Cardiac fibroblast (primary cell): ENCODE measurements at places on chromosomes 3 and 15.

DNA sequence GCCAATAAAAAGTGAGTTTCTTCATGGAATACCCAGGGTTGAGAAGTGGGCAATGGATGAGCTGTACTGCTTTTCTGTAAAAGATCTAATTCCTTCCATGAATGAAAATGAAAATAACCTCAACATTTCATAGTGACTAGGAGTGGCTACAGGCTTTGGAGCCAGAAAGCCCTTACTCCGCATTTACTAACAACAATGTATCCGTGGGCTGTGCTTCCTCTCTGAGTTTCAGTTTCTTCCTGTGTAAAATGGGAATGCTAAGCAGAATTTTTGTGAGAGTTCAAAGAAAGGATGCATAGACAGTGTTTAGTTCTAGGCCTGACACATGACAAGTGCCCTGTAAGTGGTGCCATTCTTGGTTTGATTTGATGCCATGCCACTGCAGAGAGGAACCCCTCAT lies 47.5 kb upstream of the TM4SF1 start:
- no peak for DNase-seq

GRCh38 chr3:147640781-147641180 lies 231.6 kb downstream of the ZIC1 start:
- no peak for DNase-seq

DNA sequence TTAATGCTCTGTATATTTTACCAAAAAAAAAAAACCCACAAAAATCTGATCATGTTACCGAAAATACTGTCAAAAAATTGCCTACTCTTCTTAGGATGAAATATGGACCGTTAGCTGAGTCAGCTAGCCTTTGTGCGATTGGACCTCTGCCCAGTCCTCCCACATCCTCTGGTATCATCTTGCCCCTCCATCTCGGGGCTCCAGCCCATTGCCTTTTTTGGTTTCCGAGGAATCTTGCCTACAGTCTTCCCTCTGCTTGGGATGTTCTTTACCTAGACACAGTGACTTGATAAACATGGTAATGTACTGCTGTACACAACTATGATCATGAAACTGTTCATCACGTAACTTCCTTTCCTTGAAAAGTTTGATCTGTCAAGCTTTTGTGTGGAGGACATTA lies 371.4 kb downstream of the SV2B start:
- DNase-seq = no peak

DNA sequence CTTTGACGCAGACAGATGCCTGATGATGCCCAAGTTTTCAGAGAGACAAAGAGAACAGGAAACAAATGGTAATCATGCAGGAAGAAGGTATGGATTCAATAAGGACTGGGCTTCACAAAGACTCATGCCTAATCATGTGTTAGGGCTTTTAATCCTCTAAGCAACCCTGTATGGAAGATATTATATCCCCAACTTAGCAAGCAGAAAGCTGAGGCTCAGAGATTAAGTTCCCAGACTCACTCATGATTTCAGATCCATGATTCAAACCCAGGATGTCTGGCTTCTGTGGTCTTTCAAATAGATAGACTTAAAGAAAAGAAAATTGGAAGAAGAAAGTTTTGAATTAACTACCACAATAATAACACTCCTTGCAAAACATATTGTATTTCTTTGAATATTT lies 4.1 kb upstream of the CLASP2 start:
- peak; percentile 46 for DNase-seq

DNA sequence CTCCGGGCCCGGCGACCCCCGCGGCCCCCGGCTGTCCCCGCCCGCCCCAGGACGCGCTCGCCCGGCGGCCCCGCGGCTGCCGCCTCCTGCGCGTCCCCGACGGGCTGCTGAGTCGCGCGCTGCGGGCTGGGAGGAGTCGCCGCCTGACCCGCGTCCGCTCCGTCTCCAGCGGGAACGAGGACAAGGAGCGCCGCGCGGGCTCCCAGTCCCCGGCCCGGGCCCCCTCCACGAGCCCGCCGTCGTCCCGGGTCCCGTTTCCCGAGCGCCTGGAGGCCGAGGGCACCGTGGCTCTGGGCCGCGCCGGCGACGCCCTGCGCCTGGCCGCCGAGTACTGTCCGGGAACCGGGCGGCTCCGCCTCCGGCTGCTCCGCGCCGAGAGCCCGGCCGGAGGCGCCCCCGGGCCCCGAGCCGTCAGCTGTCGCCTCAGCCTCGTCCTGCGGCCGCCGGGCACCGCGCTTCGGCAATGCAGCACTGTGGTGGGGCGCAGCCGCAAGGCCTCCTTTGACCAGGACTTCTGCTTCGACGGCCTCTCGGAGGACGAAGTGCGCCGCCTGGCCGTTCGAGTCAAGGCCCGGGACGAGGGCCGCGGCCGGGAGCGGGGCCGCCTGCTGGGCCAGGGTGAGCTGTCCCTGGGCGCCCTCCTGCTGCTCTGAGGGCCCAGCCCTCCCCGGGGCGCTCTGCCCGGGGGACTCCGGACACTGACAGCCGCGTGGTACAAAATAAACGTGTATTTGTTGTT lies 1.5 kb downstream of the C2CD4A start:
- peak; percentile 60 for DNase-seq

GRCh38 chr3:145719114-145719513 lies 441.9 kb downstream of the PLOD2 start:
- DNase-seq = no peak

- DNase-seq = no peak
These were observed 74.0 kb downstream of the MCF2L2 start for GRCh38 chr3:183354325-183354831.

GRCh38 chr3:29141197-29141917 lies 139.5 kb upstream of the RBMS3 start:
- peak; percentile 39 for DNase-seq

GRCh38 chr3:14672588-14672987 lies 2.4 kb upstream of the C3orf20 start:
- DNase-seq = no peak

- DNase-seq = no peak
These were observed 10.7 kb downstream of the CEP63 start for GRCh38 chr3:134496471-134497071.

DNA sequence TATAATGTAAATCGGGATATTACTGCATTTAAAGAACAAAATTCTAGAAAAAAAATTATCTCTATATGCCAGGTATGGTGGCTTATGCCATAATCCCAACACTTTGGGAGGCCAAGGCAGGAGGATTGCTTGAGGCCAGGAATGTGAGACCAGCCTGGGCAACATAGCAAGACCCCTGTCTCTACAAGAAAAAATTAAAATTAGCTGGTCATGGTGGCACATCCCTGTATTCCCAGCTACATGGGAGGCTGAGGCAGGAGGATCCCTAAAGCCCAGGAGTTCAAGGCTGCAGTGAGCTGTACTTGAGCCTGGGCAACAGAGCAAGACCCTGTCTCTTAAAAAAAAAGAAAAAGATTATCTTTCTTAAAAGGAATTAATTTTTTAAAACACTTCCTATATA lies 12.8 kb downstream of the SENP7 start:
- no peak for DNase-seq

GRCh38 chr3:38457111-38458003 lies 3.7 kb downstream of the ACVR2B start:
- DNase-seq = peak; percentile 9

DNA sequence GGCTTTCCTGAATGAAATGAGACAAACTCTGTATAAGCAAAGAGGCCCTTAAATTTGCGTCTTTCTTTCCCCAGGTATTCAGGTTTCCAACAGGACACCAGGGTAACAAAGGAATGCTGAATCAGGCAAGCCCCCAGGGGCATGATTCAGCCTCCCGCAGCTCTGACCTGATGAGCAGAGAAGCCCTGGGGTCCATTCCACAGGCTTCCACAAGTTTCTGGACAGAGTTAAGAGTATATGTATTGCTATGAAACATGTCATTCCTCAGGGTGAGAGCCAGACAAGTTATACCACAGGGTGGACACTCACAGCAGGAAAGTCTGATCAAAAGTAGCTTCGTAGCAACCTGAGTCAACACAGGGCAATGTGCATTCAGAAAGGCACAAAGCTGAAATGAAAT lies 68.1 kb upstream of the CTNNB1 start:
- DNase-seq = no peak

- DNase-seq = no peak
These were observed 604 bp downstream of the KCTD6 start for GRCh38 chr3:58492494-58492905.

DNA sequence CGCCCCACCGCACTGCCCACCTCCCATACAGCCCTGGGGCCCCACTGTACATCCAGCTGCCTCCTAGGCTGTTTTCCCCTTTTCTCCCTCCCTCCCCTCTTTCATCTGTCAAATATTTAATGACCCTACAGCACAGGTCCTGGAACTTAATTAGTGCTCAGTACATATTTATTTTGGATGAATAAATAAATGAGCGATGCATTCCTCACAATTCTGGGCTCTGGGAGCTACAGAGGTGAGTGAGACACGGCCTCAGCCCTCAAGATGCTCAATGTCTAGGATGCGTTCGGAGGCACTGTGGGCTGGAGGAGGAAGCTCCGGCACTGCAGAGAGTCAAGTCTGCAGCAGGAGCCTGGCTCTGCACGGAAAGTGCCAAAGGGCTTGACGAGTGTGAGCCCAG lies 175.0 kb downstream of the FAM43A start:
- no peak for DNase-seq

- no peak for DNase-seq
These were observed 105.5 kb upstream of the MRPL3 start for GRCh38 chr3:131608296-131608695.

DNA sequence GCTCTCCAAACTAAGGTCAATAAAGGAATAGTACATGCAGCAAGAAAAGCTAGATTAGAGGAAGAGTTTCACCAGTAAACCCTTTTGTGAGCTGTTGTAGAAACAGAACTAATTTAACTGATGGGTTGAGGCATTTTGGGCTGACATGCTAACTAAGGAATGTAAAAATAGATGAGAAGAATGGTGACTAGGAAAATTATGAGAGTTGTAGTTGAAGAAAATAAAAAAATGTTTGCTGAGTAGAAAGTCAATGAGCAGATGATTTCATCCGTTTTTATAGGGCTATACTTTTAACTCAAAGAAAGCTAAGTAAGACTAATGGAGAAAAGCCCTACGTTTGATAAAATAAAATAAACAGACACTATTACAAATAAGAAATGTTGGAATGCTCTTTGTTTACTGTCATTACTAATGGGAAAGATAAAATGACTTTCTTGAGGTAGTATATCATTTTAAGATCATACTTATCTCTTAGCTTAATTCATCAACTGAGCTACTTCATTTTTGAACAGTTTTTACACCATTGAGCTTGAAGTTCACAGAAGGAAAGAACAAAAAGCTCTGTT lies 209.4 kb upstream of the DPH6 start:
- no peak for DNase-seq
